ENCODE measurements at places on chromosomes 7 and 10.

GRCh38 chr7:129610709-129611245 is 743 bp upstream of the NRF1 start:
- no peak for DNase-seq

- DNase-seq: no peak
These were observed 38.5 kb downstream of the MGMT start for GRCh38 chr10:129505500-129506075.

GRCh38 chr10:31313396-31313795 is 5.6 kb upstream of the ZEB1 start:
- DNase-seq: no peak

DNA sequence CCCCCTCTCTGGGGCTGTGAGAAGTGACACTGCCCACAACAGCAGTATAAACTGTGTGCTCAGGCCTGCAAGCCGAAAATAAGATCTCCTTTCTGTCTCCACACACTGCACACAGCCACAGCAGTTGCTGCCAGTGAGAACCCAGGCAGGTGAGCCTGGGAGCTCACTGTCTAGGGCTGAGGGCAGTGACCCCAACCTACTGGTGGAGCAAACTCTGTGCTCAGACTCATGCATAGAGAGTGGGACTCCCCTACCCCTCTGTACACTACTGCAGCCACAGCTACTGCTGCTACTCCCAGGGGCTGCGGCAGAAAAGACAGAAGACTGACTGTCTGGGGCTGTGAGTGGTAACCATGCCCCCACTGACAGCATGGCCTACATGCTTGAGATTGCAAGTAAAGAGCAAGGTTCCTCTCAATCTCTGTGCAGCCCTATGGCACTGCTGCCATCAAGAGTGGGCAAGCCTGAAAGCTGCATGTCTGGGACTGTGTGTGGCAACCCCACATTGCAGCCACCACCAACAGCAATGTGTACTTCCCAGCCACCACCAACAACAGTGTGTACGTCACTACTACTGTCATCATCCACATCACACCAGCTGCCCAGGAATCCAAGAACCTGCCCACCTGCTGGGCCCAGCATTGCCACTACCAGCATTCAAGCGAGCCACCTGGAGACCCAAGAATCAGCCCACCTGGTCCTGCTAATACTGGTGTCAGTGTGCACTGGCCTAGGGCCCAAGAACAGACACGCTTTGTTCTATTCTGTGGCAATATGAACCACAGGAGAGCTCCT is 226.1 kb downstream of the XPNPEP1 start:
- DNase-seq: no peak

DNA sequence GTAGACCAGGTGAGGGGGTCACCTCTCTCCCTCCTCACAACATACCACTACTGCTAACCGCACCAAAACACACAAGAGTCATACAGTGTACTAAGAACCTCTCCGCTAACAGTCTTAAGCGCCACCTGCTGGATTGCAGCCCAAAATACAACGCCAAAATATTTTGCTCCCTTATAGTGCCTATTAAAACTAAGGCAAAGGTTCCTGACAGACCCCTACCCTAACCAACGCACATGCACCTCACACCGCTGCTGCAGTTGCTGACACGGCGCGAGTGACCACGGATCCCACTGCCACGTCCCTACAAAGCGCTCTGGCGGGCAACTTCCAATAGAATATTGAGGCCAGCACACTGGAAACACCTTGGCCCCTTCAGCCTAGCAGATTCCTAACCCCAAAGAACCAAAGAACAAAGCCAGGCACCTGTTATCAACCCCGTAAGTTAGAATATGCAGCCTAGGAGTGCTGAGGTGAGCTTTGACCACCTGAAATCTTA is 563.6 kb upstream of the SEMA3D start:
- DNase-seq: no peak

GRCh38 chr10:124906551-124907001 is 35.3 kb upstream of the ZRANB1 start:
- DNase-seq: no peak
